Activated naive CD8-positive, alpha-beta T cell treated with anti-CD3 and anti-CD28 coated beads for 36 hours (primary cell): ENCODE measurements at places on chromosomes 7 and 10.

GRCh38 chr10:60817398-60817805, 39.1 kb downstream of the CDK1 start:
- H3K36me3 ChIP-seq, result no peaks in the 10 kb centered on the region
- DNase-seq, result no peak
- no peak overlapping the region for H3K27ac ChIP-seq

GRCh38 chr7:28865601-28866144, 92.5 kb downstream of the TRIL start:
- no peak for DNase-seq
- H3K27me3 ChIP-seq, result peaks cover 15% of the 10 kb centered on the region
- H3K4me3 ChIP-seq, result no peak overlapping the region
- H3K36me3 ChIP-seq, result no peaks in the 10 kb centered on the region
- H3K27ac ChIP-seq, result no peak overlapping the region
- no peaks in the 10 kb centered on the region for H3K4me1 ChIP-seq

- no peaks in the 10 kb centered on the region for H3K36me3 ChIP-seq
- no peak for DNase-seq
- H3K27ac ChIP-seq, result no peak overlapping the region
- no peak overlapping the region for H3K4me3 ChIP-seq
- peaks cover 4% of the 10 kb centered on the region for H3K27me3 ChIP-seq
- no peaks in the 10 kb centered on the region for H3K4me1 ChIP-seq
Observed at GRCh38 chr10:33074443-33074842, 116.4 kb upstream of the ITGB1 start.

DNA sequence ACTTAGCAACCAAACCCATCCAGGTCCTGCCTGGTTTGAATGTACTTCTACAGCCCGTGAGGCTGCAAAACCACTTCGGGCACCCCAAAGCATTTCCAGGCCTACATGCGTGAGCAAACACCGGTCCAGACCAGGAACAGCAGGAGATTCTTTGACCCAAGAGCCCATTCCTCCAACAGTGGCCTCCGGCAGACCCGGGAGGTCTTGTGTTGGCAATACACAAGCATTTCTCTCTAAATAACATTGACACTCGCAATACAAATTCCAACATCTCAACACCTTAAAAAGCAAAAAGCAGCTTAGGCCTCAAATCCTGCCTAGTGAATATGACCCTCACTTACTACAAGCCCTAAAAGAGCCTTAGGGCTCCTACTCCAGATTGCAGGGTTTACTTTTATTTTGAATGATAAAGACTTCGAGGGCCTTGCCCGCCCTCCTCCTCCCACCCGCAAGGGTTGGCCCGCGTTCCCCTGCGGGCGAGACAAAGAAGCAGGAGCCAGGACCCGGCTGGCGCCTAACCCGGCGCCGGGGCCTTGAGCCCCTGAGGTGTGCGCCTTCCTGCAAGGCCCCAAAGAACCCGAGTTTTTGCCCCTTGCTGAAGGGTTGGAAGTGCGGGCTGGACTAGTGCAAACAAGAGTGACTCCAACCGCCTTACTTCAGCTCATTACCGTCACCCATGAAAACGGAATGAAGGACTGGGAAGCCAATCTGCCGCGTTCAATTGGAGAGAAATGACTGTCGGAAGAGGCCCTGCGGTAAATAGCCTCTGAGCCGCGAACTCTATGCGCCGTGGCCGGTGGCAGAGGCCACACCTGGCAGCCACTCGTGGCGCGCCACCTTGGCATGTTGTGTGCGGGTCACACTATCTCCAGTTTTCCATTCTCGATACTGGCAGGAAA, 3.4 kb upstream of the DLX6 start:
- H3K36me3 ChIP-seq, result peaks cover 1% of the 10 kb centered on the region
- no peak overlapping the region for H3K27ac ChIP-seq
- H3K4me1 ChIP-seq, result peaks cover 18% of the 10 kb centered on the region
- no peak for DNase-seq
- H3K27me3 ChIP-seq, result peaks cover 99% of the 10 kb centered on the region

GRCh38 chr7:75809396-75809795, 4.2 kb downstream of the CCL24 start:
- no peaks in the 10 kb centered on the region for H3K4me1 ChIP-seq
- no peaks in the 10 kb centered on the region for H3K36me3 ChIP-seq
- DNase-seq, result no peak

DNA sequence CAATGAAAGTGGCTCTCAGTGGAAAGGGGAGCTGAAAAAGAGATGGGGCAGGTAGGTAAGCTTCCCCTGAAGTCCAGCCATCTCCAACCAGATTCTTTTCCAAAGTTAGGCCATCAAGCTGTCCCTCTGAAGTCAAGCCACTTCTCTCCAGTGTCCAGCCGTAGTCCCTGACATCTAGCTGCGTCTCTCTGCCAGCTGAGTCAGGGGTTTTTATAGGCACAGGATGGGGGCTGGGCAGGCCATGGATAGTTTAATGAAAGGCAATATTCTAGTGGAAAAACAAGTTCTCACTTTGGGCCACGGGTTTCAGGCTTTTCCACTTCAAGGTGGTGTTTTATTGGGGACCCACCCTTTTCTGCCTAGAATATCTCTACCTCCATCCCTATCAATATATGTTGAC, 36.8 kb downstream of the AVL9 start:
- peaks cover 32% of the 10 kb centered on the region for H3K4me1 ChIP-seq
- H3K27me3 ChIP-seq, result no peaks in the 10 kb centered on the region
- H3K36me3 ChIP-seq, result peaks cover 41% of the 10 kb centered on the region

DNA sequence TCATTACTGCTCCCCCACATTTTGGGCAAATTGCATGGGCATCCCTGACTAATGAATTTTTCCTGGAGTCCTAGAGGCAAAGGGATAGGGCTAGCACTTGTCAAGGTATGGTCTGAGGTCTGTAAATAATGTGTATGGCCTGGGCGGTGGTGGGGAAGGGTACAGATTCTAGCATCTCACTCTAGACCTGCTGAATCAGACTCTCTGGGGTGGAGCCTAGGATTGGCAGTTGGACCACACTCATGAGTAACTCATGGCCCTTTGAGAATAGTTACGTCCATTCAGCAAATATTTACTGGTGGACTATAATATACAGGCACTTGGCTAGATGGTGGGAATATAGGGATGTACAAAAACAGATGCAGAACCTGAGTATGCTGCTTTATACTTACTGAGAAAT, 118.0 kb downstream of the CELF2 start:
- no peaks in the 10 kb centered on the region for H3K36me3 ChIP-seq
- H3K27ac ChIP-seq, result no peak overlapping the region
- H3K4me3 ChIP-seq, result no peak overlapping the region
- DNase-seq, result no peak

- H3K4me1 ChIP-seq, result no peaks in the 10 kb centered on the region
- no peak for DNase-seq
- H3K4me3 ChIP-seq, result no peak overlapping the region
- no peaks in the 10 kb centered on the region for H3K36me3 ChIP-seq
- no peak overlapping the region for H3K27ac ChIP-seq
Observed at GRCh38 chr7:25840209-25840792, 311.7 kb upstream of the NFE2L3 start.

DNA sequence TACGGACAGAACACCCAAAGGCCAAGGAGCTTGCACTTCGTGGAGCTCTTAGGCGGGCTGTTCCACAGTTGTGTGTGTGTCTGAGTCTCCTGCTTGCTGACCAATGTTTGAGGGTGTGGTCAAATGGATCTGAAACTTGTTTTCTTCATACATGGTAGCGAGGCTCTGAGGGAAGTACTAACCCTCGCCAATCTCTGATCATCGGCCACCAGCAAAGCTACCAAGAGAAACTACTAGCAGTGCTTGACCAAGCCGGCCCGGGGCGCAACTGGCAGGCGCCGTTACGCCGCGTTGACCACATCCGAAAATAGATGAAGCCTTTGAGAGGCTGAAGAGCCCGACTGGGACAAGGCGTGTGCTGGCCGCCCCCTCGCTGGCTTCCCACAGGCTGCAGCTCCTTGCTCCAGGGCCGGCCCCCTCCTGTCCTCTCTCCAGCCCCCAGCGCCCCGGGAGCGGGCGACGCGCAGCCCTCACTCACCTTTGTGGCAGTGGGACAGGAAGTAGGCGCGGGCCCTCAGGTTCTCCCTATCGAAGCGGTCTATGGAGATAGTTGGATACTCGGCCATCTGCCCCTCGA, 384 bp downstream of the DCLRE1C start:
- H3K4me1 ChIP-seq, result peaks cover 35% of the 10 kb centered on the region
- peaks cover 16% of the 10 kb centered on the region for H3K36me3 ChIP-seq
- H3K27ac ChIP-seq, result peak overlapping the region; percentile 97
- H3K27me3 ChIP-seq, result no peaks in the 10 kb centered on the region
- DNase-seq, result no peak
- H3K4me3 ChIP-seq, result peak overlapping the region; percentile 91

DNA sequence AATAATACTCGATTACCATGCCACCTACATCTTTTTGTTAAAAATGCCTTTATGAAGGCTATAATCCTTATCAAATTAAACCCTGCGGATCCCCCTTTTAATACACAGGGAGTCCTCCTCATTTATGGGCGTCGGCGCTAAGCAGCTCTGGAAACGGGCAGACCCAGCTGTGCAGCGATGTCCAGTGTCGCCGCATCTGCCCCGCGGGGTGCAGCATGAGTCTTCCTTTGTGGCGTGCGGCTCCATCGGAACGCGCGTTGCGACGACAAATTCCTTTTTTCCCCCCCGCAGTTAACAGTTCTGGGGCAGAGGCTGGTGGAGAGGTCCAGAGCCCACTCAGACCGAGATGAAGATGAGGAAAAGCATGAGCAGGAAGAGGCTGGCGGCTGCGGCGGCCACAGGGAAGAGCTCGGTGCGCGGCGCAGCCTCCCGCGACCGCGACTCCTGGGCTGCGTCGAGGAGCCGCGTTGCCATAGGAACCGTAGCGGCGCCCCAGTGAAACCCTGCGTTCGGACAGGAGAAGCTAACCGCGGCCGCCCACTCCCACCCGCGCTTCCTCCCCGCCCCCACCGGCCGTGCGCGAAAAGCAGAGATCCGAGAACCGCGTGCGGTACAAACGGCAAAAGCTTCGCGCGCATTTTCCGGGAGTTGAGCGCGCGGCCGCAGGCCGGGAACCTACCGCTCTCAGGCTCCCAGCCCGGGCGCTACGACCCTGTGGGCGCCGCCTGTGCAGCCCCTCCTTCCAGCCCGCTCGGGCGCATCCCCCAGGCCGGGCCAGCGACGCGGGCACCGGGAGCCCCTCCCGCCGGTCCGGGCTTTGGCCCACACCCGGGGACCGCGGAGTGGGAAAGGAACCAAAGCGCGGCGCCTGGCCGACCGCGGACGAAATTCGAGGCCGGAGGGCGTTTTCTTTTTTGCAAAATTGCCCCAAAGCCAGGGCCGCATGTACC, 130.6 kb downstream of the SPAG6 start:
- DNase-seq, result peak; percentile 29
- peaks cover 67% of the 10 kb centered on the region for H3K27me3 ChIP-seq
- H3K36me3 ChIP-seq, result no peaks in the 10 kb centered on the region
- peak overlapping the region; percentile 65 for H3K27ac ChIP-seq

- H3K4me3 ChIP-seq, result no peak overlapping the region
- H3K27ac ChIP-seq, result no peak overlapping the region
- peaks cover 2% of the 10 kb centered on the region for H3K4me1 ChIP-seq
- DNase-seq, result no peak
- no peaks in the 10 kb centered on the region for H3K27me3 ChIP-seq
Observed at GRCh38 chr10:114311496-114312209, 72.6 kb downstream of the VWA2 start.

DNA sequence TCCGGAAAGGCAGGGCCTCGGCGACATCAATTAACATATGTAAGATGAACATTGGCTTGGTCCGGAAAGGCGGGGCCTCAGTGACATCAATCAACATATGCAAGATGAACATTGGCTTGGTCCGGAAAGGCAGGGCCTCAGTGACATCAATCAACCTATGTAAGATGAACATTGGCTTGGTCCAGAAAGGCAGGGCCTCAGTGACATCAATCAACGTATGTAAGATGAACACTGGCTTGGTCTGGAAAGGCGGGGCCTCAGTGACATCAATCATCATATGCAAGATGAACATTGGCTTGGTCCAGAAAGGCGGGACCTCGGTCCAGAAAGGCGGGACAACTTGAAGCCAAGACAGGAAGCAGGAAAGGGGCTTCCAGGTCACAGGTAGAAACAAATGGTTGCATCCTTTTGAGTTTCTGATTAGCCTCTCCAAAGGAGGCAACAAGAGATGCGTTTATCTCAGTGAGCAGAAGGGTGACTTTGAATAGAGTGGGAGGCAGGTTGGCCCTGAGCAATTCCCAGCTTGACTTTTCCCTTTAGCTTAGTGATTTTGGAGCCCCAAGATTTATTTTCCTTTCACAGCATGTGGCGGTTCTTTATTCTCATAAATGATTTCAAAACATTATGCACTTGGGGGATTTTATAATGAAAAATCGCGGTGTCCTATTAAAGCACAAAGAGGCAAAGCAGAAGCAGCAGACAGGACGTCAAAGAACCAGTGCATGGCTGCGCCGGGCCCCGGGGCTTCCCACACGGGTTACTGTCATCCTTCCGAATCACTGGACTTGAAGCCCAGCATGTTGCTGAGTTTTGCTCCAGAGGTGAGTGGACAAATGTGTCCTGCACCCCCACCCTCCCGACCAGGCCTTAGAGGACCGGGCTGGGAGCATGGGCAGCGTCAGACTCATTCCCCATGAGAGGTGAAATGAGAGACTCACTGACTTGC, 43.1 kb upstream of the EN2 start:
- peaks cover 20% of the 10 kb centered on the region for H3K27me3 ChIP-seq
- no peak for DNase-seq
- H3K27ac ChIP-seq, result no peak overlapping the region
- H3K36me3 ChIP-seq, result no peaks in the 10 kb centered on the region

DNA sequence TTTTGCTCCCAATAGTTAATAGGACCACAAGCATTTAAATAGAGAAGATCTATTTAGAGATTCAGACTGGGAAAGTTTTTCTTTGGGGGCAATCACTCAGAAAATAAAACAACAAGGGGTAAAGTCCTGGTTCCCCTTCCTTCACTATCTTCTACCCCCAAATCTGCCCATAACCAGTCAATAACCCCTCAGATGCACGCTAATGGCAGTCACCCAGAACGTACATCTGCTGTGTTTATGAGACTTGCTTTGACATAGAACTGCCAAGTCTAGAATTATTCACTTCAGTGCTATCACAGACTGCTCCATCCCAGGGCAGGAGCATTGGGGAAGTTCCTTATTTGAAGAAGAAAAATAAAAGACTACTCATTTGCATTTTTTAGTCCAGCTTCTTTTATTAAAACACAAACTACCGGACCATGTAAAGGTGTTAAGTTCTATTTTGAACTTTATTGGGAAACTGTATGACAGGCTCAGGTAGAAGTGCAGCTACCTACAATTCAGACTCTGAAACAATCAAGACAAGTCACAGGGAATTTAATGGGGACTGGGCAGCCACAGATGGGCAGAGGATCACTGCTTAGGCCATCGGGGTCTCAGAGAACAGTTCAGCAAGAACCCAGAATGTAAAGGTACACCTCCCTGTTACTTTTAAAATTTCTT, 38.4 kb downstream of the ANK3 start:
- no peak overlapping the region for H3K4me3 ChIP-seq
- no peaks in the 10 kb centered on the region for H3K4me1 ChIP-seq
- H3K27me3 ChIP-seq, result peaks cover 5% of the 10 kb centered on the region
- DNase-seq, result no peak
- H3K36me3 ChIP-seq, result no peaks in the 10 kb centered on the region

- peak overlapping the region; percentile 95 for H3K27ac ChIP-seq
- H3K27me3 ChIP-seq, result peaks cover 16% of the 10 kb centered on the region
- H3K36me3 ChIP-seq, result peaks cover 15% of the 10 kb centered on the region
Observed at GRCh38 chr10:7410301-7410861, 453 bp downstream of the SFMBT2 start.

GRCh38 chr7:94662548-94662947, 6.6 kb upstream of the SGCE start:
- H3K36me3 ChIP-seq, result no peaks in the 10 kb centered on the region
- no peak overlapping the region for H3K27ac ChIP-seq
- H3K27me3 ChIP-seq, result peaks cover under 1% of the 10 kb centered on the region
- H3K4me1 ChIP-seq, result no peaks in the 10 kb centered on the region

- H3K4me3 ChIP-seq, result no peak overlapping the region
- no peaks in the 10 kb centered on the region for H3K4me1 ChIP-seq
- no peaks in the 10 kb centered on the region for H3K27me3 ChIP-seq
- H3K36me3 ChIP-seq, result no peaks in the 10 kb centered on the region
Observed at GRCh38 chr7:34042406-34042805, 137.1 kb downstream of the BMPER start.
